ENCODE measurements at places on chromosomes 7 and 10.

DNA sequence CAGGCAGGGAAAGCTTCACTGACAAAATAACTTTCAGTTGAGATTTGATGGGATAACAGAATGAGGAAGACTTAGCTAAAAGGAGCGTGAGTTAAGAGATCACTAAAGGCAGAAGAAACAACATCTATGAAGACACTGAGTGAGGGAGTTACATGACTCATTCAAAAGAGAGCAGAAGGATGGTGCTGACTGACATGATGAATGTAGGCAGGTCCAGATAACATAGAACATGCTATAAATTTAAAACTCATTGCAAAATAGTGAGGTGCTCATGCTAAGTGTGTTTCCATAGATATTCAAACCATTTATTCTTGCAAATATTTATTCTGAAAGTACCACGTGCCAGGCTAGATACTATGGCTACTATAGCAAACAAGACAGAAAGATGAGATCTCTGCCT, 116.4 kb upstream of the DGKB start:
- DNase-seq, result no peak

DNA sequence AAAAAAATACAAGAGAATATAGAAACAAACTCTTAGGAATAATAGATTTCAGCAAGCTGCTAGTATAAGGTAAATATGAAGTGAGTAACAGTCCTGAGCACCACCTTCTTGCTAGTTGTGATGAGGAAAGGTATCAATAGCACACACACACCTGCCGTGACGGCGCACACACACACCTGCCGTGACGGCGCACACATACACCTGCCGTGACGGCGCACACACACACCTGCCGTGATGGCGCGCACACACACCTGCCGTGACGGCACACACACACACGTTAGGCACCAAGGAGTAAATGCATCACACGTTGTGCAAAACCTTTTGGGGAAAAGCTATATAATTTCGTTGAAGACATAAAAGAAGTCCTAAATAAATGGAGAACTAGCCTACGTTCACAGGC, 4.7 kb upstream of the JAKMIP3 start:
- no peak for DNase-seq

- DNase-seq, result no peak
Measured at GRCh38 chr10:133173860-133174640, 14.0 kb downstream of the KNDC1 start.

DNA sequence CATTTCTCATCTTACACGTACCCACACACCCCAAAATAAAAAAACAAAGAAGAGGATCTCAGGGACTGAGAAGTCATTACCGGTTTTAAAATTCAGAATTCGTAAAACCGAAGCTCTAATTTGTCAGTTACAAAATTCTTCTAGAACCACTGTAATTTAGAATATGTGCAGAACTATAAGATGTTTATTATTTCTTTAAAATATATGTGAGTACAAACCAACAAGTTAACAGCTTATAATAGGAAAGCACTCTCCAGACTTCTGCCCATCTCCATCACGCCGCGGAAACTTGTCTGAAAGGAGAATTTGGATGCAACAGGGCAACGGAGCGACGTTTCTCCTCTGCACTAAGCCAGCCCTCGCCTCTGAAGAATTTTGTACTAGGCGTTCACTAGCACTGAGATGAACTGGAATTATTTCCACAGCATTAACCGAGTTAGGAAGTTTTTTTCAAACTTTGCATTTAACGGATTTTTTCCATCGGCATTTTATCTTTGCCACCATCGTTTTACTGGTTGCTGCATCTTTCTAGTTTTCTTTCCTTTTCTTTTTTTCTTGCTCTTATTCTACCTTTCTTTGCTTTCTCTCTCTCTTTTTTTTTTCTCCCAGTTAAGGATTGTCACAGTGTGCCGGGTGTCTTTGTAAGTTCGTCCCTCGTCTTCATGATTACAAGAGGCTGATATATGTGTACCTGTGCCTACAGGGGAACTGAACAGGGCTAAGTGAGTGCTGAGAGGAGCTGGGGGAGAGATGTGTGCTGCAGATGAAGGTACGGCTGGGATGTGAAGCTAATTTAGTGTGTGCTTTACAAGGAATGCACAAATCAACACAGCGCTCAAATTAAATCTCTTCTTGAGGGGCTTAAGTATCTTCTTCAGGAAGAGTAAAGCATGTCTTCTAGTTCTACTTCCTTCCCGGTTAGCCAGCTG, 295.9 kb upstream of the NFE2L3 start:
- no peak for DNase-seq

DNA sequence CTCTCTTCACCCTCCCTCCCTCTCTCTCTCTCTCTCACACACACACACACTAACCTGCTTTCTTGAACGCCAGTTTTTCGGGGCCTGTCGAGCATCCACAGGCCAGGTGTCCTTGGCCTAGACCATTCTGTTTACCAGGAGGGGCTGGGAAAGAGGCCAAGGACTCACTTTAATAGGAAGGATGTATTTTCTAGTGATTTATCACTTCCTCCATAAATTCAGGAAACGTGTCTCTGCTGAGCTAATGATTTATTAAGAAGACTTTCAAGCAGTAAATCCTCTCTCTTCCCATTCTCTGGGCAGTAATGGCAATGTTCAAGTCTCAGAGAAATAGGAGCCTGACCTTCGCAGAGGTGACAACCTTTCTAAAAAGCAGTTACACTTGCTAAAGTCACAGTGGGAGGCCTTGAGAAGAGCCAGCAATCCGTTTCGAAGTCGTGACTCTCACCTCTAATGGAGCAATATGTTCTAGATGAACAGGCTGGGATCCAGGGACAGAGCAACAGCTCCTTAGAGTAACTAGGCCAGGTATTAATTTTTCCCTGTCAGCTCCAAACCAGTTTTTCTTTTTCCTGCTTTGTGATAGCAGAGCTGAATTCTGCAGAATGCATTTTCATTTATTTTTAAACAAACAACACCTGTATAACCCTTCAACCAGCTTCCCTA, 1357.5 kb upstream of the SORCS1 start:
- DNase-seq, result no peak

GRCh38 chr10:75377869-75378268, 23.7 kb downstream of the ZNF503 start:
- DNase-seq, result no peak

Data from stimulated activated CD4-positive, alpha-beta T cell treated with anti-CD3 and anti-CD28 coated beads, Interleukin-12 subunit alpha, Interleukin-12 subunit beta, amount 100 ng/mL, for 24 hours (primary cell).